Amniotic epithelial cell (primary cell): ENCODE measurements at places on chromosomes 4 and X.

DNA sequence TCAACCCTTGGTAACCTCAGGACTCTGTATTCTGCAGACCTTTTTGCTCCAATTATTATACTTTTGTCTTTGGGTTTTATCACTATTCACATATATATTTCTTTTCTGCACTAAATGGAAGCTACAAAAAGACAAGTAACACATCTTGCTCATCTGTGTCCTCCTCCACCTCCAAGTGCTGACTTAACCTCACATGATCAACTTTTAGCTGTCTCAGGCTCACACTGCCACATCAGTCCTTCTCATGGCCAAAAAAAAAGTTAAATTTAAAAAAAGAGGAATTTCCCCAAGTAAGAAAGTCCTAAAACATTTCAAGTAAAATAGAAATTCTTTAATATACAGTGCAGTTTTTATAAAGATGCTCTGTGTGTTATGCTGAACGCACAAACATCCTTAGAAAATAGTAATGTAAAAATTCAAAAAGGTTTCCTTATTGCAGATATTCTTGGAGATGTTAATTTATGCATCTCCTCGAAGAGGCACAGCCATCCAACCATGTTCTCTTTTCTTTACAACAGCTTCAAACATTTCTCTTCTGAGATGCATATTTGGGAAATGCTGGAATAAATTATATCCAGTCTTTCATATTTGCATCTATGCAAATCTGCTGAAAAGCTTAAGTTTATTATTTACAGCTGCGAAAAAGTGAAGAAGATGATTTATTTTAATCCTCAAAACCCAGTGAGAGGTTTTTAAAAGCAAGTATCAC, 37.6 kb downstream of the ARAP2 start:
- no peak for DNase-seq

DNA sequence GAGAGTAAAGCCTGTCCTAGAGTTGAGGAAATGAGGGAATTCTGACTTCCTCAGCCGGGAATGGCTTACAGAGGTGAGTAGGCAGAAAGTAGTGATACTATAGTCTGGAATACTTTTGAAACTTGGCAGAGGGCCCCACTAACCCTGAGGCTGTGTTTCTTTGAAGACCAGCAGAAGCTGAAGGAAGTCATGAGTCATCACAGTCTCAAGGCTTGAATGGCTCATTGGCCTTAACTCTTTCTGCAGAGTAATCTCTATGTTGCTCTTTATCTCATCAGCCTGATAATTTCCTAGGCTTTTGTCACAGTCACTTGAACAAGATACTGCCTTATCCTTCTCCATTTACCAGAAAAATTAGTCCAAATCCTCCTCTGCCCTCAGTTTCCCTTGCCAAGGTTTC, 80.8 kb downstream of the ANKRD50 start:
- DNase-seq: peak; percentile 98

GRCh38 chr4:88295656-88296055, 11.3 kb upstream of the PPM1K start:
- DNase-seq: no peak

DNA sequence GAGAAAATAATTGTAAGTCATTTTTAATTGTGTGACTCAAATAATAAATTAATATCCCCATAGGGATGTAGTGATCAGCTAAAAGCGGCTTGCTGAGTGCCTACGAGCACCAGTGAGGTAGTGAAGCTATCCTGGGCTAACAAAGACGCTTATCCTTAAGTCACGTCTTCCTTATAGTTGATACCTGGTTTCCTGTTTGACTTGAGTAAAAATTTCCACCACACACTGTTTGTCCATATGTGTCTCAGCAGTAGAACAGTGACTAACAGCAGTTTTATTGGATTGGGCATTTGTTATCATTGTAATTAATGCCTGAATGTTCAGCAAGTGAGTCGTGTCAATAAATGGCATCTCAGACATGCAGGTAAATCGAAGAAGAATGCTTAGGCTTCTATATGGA, 241.1 kb downstream of the GRXCR1 start:
- DNase-seq: no peak

DNA sequence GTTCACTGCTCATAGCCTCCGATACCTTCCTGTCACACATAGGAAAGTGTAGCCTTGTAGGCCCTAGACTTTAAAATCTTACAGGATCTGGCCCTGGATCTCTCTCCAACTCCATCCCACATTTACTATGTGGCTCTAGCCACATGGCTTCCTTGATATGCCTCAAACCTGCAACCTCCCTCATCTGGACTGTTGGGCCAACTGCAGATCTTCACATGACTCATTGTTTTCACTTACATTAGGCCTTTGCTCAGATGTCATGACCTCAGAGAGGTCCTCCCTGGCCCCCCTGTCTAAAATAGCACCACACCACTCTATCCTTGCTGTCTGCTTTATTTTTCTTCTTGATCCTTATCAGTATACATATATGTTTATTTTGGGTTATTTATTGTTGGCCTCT, 8.1 kb upstream of the NR0B1 start:
- no peak for DNase-seq

GRCh38 chr4:98601708-98602107, 56.7 kb downstream of the TSPAN5 start:
- no peak for DNase-seq

DNA sequence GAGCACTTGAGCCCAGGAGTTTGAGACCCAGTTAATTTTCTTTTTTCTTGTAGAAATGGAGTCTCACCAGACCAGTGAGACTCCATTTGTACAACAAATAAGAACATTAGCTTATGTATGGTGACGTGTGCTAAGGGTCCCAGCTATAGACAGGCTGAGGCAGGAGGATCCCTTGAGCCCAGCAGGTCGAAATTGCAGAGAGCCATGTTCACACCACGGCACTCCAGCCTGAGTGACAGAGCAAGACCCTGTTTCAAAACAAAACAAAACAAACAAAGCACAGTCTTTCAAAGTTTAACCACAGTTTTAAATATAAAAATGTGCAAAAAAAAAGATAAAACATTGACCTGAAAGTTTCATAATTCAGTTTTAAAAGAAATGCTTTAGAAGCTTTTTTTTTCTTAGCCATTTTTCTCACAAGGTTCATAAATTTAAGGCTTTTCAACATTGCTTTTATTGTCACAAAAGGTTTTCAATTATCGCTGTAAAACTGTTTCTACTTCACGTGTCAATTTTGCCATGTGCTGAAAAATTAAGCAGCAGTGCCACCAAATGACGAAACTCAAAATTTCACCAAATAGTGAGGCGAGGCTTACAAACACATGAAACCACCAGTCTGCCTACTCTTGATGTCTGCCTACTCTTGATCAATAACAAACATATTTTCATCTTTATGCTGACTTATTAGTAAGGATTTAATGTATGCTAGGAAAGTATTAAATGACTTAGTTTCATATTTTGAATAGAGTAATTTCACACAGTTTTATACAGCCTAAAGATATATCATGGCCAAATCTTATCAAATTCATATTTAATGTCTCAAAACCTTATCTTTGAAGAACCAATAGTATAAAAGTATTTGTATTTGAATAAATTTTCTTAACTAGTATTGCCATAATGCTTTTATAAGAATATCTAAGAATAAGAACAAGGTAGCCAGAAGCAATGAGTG, 126.3 kb downstream of the NEK1 start:
- peak; percentile 63 for DNase-seq

DNA sequence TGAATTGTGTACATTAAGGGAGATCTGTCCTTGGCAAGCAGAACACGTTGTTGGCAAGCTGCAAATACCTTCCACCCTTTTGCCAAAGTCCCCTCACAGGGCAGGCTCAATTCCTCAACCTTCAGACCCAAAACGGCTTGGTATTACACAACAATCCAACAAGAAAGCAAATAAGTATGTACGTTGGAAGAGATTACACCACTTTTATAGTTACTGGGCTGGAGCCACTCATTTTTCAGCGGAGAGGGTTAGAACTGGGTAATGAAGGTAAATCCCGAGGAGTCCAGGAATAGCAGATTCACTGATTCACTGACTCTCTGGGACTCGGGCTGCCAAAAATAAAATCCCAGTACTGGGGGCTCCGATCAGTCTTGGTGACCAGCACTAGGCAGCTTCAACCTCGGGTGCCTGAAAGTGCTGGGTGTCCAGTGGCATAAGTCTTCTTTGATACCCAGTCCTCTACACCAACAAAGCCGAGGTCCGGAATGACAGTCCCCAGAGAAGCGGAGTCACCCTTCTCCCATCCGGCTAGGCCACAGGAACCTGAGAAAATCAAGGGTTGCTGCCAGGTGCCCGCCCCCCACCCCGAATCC, 587 bp downstream of the TIMM8A start:
- DNase-seq: peak; percentile 48

DNA sequence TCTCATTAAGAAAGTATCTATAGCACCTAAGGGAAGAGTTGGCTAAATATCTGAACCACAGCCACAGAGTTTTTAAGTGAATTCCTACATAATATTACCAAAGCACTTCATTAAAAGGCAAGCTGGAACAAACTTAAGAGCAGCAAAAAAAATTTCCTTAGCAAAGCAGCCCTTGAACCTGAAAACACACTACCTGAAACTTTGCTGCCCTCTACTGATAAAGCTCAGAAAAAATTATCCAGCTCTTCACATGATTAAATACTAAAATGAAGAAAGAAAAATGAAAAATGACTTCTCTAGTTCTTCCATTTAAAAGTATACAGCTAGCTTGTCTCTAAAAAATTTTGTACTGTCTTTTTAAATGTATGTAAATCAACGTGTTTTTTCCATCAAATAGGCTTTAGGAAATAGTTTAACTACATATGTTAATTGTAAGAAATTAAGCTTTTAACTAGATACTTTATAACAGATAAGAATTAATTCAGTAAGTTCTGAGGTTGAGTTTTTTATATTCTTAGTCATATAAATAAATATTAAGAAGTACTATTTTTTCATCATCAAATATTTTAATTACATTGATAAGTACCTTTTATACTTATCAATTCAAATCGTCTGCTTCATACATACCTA, 156.1 kb downstream of the STPG2 start:
- peak; percentile 40 for DNase-seq

DNA sequence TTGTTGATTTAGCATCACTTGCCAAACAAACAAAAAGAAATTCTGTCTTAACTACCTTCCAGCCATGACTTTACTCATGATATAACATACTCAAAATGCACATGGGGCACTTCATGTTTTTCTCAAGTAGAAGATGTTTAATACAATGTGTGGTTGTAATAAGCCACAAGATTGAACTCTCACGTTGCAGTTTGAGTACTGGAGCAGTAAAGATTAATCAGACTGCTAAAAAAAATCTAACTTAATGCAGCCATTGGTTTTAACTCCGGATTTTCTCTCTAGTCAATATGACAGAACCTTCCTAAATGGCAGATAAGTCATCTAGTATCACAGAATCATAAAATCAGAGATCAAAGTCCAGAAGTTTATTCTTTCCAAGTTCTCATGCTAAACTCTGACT, 117.9 kb downstream of the SH3KBP1 start:
- DNase-seq: no peak

DNA sequence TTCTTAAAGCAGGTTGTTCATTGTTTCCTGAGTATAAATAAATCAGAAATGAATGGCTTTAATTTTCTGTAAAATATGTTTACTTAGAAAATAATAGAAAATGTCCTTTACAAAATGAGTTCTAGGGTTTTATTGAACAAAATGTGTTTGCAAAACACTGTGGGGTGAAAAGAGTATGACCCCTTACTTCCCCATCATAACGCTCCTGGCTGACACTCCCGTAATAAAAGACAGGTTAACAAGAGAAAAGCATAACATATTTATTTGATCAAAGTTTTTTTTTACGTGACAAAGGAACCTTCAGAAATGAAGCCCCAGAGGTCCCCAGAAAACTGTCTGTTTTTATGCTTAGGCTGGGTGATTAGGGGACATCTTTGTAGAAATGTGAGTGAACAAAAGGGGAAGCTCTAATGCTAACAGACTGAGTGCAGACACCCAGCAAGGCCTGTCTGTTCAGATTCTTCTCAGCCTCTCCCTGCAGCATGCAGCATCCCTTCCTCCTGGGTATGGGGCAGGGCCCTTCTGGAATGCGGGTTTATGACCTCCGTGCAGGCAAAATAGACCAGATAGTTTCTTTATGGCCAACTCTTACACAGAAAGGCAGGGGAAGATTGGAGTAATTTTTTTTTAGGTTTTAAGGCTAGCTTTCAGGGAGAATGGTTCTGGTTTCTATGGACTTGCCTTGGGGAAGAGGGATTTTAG, 26.1 kb downstream of the ZFP42 start:
- no peak for DNase-seq

DNA sequence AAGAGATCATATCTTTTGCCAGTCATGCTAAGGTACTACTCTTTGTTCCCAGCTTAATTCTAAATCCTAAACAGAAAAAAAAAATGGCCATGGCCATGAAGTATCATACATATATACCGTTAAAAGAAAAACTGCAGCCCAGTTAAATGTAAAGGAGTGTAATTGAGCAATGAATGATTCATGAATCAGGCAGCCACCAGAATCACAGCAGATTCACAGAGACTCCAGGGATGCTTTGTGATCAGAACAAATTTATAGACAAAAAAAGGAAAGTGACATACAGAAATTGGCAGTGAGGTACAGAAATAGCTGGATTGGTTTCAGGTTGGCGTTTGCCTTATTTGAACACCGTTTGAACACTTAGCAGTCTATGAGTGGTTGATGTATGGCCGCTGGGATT, 42.1 kb upstream of the PDGFC start:
- peak; percentile 24 for DNase-seq

DNA sequence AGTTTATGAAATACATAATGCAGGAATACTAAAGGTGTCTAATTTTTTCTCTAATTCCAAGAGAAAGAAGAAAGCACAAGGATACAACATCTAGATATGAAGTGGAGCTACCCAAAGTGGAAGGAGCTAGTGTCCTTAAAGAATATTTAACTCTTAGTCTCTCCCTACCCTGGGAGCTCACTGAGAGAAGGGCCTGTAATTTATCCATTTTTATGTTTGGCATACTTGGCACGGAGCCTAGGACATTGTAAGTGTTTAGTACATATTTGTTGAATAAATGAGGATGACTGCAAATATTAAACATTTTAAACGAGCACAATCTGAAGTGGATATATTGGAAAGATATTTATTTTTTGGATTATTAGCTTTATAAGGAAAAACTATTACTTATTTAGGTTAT, 674.8 kb downstream of the IQCM start:
- peak; percentile 39 for DNase-seq
